ENCODE measurements at places on chromosomes 5 and 9.

DNA sequence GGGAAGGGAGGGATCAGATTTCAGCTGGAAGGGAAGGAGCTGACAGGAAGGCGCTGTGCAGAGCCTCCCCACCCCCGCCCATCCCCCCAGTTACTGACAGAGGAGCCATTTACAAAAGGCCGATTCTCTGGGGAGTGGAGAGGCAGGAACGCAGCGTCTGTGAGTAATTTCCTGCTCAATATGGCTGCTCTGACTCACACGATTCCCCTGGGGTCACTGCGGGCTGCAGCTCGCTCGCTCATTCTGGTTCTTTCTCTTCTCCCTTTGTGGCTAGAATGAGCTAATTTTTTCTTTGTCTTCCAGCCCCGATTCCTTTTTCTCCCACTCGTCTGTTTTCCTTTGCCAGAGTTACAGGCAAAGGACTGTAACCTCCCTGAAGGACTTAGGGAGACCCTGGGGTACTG lies 28.8 kb downstream of the PTPA start:
- DNase-seq = peak; percentile 75

GRCh38 chr5:1054799-1055775 lies 46.5 kb downstream of the NKD2 start:
- no peak for DNase-seq

DNA sequence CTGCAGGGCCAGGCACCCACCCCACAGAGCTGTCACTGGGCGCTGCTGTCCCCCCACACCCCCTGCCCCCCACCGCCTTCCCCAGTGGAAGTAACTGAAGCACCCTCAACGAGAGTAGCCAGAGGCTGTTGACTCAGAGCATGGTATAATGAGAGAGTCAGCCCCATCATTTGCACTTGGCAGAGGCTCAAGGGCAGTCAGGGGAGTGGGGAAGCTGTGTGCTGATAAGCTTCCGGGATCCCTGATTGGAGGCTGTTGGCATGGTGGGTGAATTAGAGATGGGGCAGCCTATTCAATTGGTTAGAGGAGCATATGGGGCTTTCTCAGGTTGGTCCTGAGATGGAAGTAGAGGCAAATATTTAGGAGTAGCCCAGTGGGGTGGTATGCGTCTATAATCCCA lies 77.1 kb upstream of the GOLM1 start:
- DNase-seq = no peak

GRCh38 chr9:114278881-114279570 lies 43.9 kb upstream of the ORM1 start:
- DNase-seq = no peak

- no peak for DNase-seq
Observed at GRCh38 chr9:32404856-32405255, 20.4 kb downstream of the ACO1 start.

GRCh38 chr5:82365744-82366228 lies 87.6 kb upstream of the RPS23 start:
- DNase-seq = no peak

GRCh38 chr5:144170276-144171024 lies at the start of the genes KCTD16 and YIPF5:
Gene KCTD16, plus strand, starts transcription at chr5:144170873.
Gene YIPF5, minus strand, starts transcription at chr5:144170659. Its CDS starts 704 bp downstream, at chr5:144169955.
- peak; percentile 94 for DNase-seq

DNA sequence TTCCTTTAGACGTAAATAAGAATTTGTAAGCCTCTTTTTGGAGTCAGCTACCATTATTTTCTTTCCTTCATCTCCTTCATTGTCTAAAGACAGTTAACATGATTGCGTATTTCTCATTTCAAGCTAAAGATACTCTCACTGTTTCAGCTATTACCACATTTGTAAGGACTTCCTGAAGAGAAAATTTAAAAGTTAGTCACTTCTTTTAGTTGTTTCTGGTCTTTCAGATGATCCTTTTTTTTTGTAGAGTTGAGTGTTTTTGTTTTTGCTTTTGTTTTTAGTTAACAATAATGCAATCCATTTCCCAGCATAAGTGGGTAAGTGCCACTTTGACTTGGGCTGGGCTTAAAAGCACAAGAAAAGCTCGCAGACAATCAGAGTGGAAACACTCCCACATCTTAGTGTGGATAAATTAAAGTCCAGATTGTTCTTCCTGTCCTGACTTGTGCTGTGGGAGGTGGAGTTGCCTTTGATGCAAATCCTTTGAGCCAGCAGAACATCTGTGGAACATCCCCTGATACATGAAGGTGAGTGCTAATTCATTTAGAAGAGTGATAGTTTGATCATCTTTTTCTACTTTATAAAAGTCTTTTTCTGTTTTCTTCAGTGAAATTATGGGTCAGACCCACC lies 2.0 kb downstream of the IL31RA start:
- DNase-seq = no peak

DNA sequence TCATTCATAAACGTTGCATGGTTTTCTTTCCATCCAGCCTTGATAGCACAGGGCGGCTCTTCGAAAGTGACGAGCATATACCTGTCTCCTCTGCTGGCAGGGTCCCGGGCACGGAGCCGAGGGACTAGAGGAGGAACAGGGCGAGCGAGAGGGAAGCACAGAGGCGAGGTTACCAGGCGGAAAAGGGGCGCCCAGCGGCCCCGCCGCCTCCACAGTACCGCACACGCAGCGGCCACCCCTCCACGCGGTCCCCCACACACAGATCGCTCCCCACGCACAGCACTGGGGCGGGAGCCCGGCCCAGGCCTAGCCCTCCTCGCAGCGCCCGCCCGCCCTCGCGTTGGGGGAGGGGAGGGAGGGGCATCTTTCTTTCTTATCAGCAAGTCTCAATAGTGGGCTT lies 296.6 kb upstream of the DAB2 start:
- no peak for DNase-seq

GRCh38 chr5:136423944-136424606 lies 58.7 kb upstream of the TRPC7 start:
- DNase-seq = no peak

DNA sequence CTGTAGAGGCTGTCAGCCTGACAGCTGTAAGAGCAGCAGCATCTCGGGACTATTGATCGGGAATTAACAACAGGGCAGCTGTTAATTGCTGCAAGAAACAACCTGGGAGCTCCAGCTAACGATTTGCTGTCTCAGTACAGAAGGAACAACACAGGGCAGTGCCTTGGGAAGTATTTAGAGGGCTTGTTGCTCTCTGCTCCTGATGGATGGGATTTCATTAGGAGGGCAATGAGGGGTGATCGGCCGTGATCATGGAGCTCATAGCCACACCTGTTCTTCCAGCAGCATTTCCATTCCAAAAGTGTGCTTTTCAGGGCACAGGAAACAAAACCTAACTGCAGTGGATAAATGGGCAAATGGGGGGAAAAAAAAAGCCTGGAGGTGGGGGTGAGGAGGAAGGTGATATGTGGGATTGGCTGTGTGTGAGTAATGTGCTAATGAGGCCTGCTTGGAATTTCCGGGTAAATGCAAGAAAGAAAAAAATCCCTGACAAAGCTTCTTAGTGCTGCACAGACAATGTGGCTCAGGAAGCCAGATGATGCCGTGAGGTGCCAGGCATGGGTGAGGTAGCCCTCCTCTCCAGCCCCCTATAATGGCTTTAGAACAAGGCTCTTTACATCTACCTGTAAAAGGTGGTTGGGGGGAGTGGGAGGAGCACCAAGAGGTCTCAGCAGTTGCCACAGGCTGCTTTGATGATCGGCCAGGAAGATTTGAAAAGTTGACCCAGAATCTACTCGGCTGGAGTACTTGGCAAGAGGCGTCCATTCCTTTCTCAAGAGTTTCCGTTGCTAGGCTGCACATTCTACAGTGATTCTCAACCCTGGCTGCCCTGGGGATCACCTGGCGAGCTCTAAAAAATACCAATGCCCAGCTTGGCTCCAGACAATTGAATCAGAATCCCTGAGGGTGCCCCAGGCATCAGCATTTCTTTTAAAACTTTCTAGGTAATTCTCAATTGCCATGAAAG lies 139.5 kb upstream of the KLF9 start:
- no peak for DNase-seq

DNA sequence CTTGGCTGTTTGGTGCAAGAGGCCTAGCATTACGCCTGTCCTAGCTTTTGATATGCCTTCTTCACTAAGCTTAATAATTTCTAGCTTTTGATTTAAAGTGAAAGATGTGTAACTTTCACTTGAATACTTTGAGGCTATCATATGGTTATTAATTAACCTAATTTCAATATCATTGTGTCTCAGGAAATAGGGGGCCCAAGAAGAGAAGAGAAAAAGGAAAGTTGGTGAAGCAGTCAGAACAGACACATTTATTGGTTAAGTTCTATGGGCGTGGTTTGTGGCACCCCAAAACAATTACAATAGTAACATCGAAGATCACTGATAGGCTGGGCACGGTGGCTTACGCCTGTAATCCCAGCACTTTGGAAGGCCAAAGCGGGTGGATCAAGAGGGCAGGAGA lies 40.9 kb upstream of the F2RL2 start:
- DNase-seq = no peak

GRCh38 chr9:108830272-108830671 lies 25.5 kb downstream of the ACTL7B start:
- DNase-seq = no peak

DNA sequence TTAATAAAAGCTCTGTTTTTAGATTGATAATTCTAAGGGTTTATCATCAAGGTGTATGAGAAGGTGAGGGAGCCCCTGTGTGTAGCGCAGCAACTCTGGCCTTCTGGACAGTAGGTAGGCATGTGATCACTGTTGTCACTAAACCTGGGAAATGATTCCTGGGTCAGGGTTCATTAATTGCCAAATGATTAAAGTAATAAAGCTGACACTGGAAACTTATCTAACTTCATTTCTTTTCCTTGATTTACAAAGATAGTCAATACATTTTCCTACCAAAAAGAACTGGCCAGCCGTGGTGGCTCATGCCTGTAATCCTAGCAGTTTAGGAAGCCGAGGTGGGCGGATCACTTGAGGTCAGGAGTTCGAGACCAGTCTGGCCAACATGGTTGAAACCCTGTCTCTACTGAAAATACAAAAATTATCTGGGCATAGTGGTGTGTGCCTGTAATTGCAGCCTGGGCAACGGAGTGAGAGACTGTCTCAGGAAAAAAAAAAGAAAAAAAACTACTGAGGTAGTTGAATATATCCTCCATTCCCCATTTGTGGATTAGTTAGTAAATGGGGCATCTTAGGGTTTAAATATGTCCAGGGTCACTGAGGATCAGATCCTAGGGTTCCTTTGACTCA lies 2.4 kb downstream of the EHMT1 start:
- DNase-seq = no peak

- no peak for DNase-seq
Observed at GRCh38 chr9:68457803-68458202, 82.9 kb downstream of the TMEM252 start.

DNA sequence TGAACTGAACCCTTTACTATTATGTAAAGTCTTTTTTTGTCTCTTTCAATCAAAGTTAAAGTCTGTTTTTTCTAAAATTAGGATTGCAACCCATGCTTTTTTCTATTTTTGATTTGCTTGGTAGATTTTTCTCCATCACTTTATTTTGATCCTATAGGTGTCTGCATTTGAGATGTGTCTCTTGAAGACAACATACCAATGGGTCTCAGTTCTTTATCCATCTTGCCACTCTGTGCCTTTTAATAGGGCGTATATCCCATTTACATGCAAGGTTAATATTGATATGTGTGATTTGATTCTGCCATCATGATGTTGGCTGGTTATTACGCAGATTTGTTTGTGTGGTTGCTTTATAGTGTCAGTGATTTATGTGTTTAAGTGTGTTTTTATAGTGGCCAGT lies 436.0 kb upstream of the SEMA6A start:
- no peak for DNase-seq

DNA sequence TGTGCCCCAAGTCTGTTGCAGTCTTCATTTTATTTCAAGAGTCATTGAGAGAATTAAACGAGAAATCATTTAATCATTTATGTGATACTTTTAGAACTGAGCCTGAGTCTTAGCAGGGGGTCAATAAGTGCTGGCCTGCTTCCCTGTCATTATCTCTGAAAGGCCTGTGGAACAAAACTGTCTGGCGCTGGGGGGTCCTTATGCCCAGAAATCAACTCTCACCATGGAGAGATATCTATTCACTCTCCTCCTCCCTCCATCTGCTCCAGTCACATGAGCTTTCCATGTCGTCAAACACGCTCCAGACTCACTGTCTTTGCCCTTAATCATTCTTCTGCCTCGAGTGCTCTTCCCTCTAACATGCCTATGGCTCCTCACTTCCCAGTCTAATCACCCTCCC lies 136.8 kb downstream of the ESM1 start:
- DNase-seq = no peak

GRCh38 chr5:150763023-150763769 lies 4.4 kb upstream of the DCTN4 start:
- DNase-seq = no peak

DNA sequence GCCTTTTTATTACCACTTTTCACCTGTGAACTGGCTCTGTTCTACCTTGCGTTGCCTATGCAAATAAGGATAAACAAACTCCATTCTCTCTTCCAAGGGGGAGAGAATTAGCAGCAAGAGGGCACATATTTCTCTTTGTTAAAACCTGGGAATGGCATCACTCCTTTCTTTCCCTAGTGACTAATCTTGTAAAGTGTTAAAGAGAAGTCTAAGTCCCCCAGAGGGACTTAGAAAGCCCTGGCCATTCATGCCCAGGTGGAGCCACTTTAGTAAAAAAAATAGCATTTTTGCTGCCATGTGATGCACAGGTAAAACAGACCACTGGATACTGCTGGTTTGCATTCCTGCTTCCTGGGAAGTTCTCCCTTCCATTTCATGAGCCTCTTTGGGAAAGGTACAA lies 148.4 kb downstream of the MAN2A1 start:
- DNase-seq = no peak

DNA sequence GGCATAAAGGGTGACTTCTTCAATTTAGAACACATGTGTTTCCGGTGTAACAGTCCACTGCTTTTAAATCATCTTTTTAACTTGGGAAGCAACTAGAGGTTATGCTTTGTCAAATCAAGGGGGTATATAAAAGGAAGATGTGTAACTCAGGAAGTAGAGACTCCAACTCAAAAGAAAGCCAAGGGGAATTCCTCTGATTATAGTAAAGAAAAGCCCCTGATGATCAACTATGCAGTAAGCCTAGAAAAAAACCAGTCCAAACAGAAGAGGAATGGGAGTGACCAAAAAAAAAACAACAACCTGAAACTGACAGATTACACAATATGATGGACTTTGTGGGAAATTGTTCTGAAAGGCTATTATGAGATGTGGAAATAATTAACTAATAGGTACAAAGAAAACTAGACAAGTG lies 90.3 kb downstream of the AK8 start:
- no peak for DNase-seq

GRCh38 chr5:533243-533954 lies 9.2 kb upstream of the SLC9A3 start:
- no peak for DNase-seq

DNA sequence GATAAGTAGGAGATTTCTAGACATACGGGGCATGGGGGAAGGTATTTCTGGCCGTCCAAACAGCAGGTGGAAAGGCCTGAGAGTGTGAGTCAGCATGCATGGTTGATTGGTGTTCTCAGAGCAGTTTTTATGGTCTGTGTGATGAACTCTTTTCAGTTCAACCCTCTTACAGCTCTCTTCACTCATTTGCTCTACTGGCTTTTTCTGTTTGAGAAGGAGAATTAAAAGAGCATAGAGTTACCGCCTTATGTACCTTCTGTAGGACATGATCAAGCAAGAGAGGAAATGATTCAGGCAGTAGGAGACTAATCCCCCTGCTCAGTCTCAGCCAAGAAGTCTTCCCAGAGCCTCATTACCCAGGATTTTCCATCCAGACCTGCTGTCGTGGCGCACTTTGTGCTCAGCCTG lies 92.4 kb downstream of the PRDM6 start:
- no peak for DNase-seq

- no peak for DNase-seq
Observed at GRCh38 chr5:76488969-76489368, 85.9 kb downstream of the IQGAP2 start.

Measured in stimulated activated CD4-positive, alpha-beta T cell treated with anti-CD3 and anti-CD28 coated beads, Interleukin-1b, Interleukin-23, amount 100 ng/mL, for 4 hours (primary cell).